Small intestine (tissue), 16 donors: ENCODE measurements at places on chromosomes 6 and 20.

DNA sequence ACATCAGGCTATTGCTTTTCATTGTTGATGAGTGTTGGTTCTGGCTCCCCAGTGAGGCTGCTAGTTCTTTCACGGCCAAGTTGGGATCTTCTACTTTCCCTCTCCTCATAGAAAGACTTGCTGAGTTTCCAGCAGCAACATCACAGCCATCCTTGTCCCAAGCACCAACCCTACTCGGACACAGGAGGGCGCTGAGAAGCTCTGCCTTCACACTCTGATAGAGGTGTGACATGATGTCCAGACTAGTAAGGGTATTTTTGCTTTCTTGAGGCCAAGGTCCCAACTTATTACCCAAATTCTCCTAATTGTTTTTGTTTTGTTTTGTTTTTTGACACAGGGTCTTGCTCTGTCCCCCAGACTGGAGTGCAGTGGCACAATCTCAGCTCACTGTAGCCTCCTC, 3.0 kb upstream of the GCM1 start:
- no peak for DNase-seq

GRCh38 chr6:158548418-158549161, 11.3 kb upstream of the TMEM181 start:
- DNase-seq, result no peak

DNA sequence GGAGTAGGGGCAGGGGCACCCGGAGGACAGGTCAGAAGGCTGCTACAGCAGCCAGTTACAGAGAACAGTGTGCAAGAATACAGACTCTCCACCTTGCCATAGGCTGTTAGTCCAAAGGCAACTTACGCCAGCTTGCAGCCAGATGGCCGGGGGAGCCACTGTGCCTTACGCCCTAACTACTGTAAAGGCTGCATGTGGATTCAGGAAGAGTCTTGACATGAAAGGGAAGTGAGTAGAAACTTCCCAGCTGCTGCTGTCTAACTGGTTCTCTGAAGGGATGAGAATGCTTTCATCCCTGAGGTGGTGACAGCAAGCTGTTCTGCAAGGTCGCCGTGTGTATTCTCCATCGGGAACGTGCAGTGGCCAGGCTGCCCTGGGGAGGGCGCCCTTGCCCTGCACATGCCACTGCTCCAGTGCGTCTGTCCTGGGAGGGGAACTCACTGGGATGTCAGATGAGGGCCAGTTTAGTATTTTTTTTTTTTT, 46.1 kb downstream of the LYRM4 start:
- peak; percentile 7 for DNase-seq

DNA sequence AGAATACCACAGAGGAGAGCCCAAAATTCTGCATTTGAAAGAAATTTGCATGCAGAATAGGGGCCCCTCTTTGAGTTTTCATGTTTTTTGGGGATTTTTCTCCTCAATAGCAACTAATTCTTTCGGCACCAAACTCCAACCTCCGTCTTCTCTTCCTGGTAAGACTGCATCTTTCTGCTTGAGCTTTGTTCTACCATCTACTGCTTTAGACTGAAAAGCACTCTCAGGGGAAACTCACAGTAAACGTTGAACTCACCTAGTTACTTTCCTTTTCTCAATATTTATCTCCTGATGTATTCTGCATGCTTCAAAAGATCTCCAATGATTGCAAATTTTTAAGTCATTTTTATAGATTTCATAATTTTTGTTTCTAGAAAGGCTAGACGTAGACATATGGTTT, 36.9 kb upstream of the HLA-DQB1 start:
- no peak for DNase-seq
